HFFc6 (cell line): ENCODE measurements at places on chromosomes 11 and 22. TPM values are rescaled to one million over a fixed set of nuclear protein-coding genes. Genes with fewer than 3 reads are reported as not detected.

TPH1 gene
- total RNA-seq = not detected in 2 replicates

MMP27 gene
- not detected in 3 replicates for total RNA-seq

OR52I1 gene
- not detected in 3 replicates for total RNA-seq

KRTAP5-8 gene
- total RNA-seq = not detected in 3 replicates

P2RY2 gene
- 0.20 TPM in 1 of 2 replicates, not detected in the other for total RNA-seq

MS4A12 gene
- total RNA-seq = 0.21 TPM in 1 of 3 replicates, not detected in the others

FXYD6 gene
- not detected in 3 replicates for total RNA-seq

SAA4 gene
- total RNA-seq = not detected in 2 replicates

FGF4 gene
- total RNA-seq = not detected in 3 replicates

ZP1 gene
- not detected in 2 replicates for total RNA-seq

OR51B2 gene
- not detected in 3 replicates for total RNA-seq

MS4A3 gene
- not detected in 3 replicates for total RNA-seq

MMP11 gene
- 2.2 to 3.6 TPM (median 3.5 TPM) in 3 replicates for total RNA-seq

OR10A2 gene
- not detected in 3 replicates for total RNA-seq

CDC42BPG gene
- 0.02 to 0.06 TPM (median 0.02 TPM) in 3 replicates for total RNA-seq

NCAM1 gene
- not detected in 3 replicates for total RNA-seq

IGF2 gene
- total RNA-seq = 0.97 and 2.3 TPM in 2 replicates

SLC7A4 gene
- total RNA-seq = not detected in 3 replicates

SYT12 gene
- total RNA-seq = not detected in 3 replicates

CHST1 gene
- total RNA-seq = 0.08 to 0.18 TPM in 2 of 3 replicates, not detected in the other

NXPE1 gene
- not detected in 3 replicates for total RNA-seq
